GM12878 (cell line): ENCODE measurements at places on chromosomes 13 and 19. TPM values are rescaled to one million over a fixed set of nuclear protein-coding genes. Genes with fewer than 3 reads are reported as not detected.

GRCh38 chr19:46733690-46734292 lies 12.1 kb upstream of the FKRP start:
- no peak for DNase-seq

DNA sequence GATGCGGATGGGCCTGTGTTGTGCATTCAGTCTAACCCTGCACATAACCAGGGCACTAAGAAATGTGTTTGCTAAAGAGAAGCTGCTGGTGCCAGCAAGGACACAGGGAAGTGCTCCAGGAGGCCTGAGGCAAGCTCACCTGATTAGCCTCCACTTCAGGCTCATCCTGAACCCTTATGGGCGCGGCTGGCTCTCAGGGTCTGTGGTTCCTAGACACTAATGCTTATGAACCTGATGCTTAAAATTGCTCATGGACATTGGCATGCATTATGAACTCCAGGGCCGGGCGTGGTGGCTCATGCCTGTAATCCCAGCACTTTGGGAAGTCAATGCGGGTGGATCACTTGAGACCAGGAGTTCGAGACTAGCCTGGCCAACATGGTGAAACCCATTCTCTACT lies 34.3 kb downstream of the SERP2 start:
- no peak for DNase-seq

DNA sequence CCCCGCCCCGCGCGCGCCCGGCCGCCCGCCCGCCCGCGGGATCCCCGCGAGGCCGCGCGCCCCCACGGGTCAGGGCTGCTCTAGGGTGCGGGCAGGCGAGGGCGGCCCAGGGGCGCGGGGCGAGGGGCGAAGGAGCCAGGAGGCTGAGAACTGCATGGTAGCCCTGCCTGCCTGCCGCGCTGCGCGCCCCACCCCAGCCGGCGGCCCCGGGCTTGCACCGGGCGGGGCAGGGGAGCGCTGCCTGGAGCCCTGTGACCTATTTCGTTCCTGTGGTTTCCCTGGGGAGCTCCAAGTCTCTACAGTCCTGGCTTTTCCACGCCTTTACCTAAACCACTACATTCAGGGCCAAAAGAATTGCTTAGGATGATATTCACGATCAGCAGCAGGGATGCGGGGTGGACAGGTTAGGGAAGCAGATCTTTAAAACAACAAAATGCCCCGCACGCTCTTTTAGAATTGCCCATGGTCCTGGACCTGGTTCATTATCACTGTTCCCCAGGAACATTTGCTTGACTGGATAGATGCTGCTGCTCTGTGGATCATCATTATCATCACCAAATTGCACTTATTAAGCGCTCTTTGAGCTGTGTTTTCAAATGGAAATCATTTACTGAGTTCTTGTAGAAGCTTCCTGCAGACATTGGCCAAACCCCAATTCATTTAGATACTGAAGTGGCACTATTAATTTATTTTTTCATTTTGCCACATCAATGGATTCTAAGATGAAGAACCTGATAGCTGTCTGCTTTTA lies 421 bp upstream of the GPR12 start:
- DNase-seq: no peak

DNA sequence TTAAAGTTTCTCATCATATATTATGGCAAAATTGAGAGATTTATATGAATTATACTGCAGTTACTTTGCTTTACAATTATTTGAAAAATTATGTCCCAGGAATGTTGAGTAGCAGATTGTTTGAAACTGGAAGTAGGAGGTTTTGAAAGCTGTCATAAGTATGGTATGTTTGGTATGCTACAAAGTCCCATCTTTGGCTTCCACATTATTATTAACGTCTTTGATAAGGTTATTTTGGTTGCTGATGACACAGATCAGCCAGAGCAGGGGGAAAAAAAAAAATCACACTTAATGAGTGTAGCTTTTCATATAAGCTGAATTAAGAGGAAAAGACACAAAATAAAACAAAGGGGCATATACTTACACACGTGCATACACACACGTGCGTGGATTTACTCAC lies 130.1 kb downstream of the SLITRK1 start:
- DNase-seq: no peak

GRCh38 chr13:36454987-36455386 lies 22.7 kb downstream of the CCNA1 start:
- DNase-seq: no peak

The TNNI3 gene
- total RNA-seq: not detected in 2 replicates

The SPACA4 gene
- not detected in 2 replicates for total RNA-seq

DNA sequence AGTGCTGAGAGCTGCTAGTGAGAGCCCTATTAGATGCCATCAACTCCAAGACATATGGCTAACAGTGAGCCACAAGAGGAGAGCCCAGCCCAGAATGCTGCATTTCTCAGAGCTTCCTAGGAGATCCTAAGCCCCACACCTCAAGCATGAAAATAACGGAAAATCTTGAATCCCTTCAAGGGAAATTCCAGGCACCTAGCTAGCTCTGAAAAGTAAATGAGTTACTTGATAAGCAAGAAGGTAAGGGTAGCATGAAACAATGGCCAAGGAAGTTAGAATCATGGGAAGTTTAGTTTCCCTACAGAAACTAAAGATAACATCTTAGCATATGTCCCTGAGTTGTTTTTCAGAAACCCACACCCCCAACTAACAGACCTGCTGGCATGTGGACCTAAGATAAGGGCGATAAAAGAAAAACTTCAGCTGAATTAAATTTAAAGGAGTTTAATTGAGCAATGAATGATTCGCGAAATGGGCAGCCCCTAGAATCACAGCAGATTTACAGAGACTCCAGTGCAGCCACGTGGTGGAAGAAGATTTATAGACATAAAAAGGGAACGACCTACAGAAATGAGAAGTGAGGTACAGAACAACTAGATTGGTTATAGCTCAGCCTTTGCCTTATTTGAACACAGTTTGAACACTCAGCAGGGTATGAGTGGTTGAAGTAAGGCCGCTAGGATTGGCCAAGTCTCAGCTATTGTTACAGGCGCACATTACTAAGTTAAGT lies 301.3 kb upstream of the DACH1 start:
- DNase-seq: no peak

DNA sequence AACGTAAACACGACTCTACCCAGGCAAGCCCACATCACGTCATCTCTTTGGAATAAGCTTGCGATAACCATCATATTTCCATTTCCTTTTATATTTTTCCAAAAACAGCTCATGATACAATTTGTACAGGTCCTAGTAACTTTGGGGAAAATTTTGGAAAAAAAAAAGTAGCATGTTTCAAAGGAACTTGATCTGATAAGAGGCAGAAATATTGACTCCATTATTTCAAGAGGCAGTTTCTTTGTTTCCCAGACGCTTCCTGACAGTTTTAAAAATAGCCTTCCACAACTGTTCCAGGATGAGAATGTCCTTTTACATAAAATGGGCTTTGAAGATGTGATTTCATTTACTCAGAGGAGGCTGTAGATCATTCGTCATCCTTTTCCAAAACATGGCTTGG lies 23.1 kb downstream of the KLF2 start:
- DNase-seq: no peak

The HAUS8 gene
- 32.0 and 36.8 TPM in 2 replicates for total RNA-seq

- DNase-seq: no peak
Observed at GRCh38 chr19:47418692-47419029, 666 bp downstream of the MEIS3 start.

The DCUN1D2 gene
- total RNA-seq: 10.6 and 23.6 TPM in 2 replicates

The MATK gene
- 1.6 and 1.8 TPM in 2 replicates for total RNA-seq

- no peak for DNase-seq
Observed at GRCh38 chr13:48782429-48782840, 128.7 kb downstream of the CYSLTR2 start.

DNA sequence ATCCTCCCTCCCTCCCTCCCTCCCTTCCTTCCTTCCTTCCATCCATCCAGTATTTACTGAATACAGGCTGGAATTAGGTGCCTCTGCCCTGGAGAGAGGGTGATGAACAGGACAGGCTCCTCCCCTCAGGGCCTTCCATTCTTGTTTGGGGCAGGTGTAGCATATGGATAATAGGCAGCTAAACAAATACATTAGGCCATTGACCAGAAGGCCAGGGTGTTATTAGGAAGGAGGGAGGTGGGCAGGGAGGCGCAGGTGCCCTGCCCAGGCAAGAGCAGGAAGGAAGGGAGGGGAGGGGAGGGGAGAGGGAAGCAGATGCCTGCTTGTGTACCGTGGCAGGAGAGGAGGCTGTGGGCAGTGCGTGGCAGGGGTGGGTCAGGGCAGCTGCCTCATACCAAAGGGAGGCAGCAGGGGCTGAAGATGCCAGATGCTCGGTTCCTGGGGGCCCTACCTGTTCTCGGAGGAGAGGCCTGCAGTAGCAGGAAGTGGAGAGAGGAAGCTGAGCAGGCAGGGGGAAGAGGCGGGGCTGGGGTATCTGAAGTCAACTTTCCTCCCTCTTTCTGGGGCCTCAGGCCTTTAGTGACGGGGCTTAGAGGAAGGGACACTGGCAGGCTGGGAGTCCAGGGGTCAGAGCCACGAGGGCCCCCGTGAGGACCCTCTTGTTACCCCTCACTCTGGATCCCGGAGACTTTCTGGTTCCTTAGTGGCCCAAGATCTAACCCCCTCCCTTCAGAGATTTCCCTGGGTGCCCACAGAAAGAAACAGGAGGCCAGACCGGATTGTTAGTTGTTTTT lies at the start of gene RINL:
Gene RINL (minus strand): TSS at position 495 of the 794 bp plus-strand sequence. CDS start 1,533 bp downstream, outside the sequence.
- DNase-seq: no peak

The ZNF547 gene
- total RNA-seq: 2.6 and 3.0 TPM in 2 replicates

- no peak for DNase-seq
Observed at GRCh38 chr13:110349239-110349638, 42.2 kb downstream of the COL4A2 start.

GRCh38 chr13:75739244-75739868 lies 103.2 kb downstream of the LMO7 start:
- peak; percentile 24 for DNase-seq

The HCN2 gene
- total RNA-seq: 0.45 and 0.54 TPM in 2 replicates

The FUT2 gene
- total RNA-seq: not detected in 2 replicates

- DNase-seq: no peak
Observed at GRCh38 chr13:25811506-25811905, 240.3 kb downstream of the SHISA2 start.

The DIS3 gene
- total RNA-seq: 45.9 and 48.5 TPM in 2 replicates

DNA sequence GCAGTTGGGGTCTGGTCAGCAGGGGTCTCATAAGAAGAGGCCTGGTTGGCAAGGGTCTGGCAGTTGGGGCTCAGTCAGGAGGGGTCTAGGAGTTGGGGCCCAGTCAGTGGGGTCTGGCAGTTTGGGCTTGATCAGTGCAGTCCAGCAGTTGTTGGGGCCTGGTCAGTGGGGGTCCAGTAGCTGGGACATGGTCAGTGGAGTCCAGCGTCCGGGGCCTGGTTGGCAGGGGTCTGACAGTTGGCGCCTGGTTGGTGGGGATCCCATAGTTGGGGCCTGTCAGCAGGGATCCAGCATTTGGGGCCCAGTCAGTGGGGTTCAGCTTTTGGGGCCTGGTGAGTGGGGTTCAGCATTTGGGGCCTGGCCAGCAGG lies 60.5 kb upstream of the TPM4 start:
- no peak for DNase-seq
